ENCODE measurements at places on chromosomes 2 and 18.

GRCh38 chr2:39227628-39228412, 15.9 kb downstream of the CDKL4 start:
- peak; percentile 42 for DNase-seq

GRCh38 chr2:67760995-67761394, 301.8 kb downstream of the C1D start:
- no peak for DNase-seq

GRCh38 chr2:176494949-176495353, 225.7 kb downstream of the MTX2 start:
- DNase-seq: no peak

GRCh38 chr18:39007031-39007902, 1441.7 kb upstream of the CELF4 start:
- DNase-seq: no peak

DNA sequence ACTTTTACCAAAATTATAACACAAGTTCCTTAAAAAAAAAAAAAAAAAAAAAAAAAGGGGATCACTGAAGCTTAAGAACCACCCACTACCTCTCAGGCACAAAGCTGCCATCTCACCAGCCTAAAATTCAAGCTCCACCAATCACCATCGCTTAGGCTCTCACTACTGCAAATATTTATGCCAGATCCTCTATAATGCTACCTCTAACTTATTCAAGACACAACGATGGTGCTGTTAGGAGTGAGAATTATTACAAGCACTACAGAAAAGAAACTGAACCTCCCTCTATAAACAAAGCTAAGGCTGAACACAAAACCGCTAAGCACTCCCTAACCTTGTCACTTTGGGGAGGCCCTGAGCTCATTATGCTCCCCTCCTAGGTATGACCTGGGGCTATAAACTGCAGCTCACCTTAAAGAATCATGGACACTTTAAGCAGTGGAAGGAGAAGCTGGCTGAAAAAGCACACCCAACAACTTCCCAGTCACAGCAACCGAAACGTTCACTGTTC, 3.6 kb downstream of the FZD5 start:
- DNase-seq: no peak

- DNase-seq: no peak
These were observed 25.7 kb upstream of the B3GNT7 start for GRCh38 chr2:231369580-231370428.

DNA sequence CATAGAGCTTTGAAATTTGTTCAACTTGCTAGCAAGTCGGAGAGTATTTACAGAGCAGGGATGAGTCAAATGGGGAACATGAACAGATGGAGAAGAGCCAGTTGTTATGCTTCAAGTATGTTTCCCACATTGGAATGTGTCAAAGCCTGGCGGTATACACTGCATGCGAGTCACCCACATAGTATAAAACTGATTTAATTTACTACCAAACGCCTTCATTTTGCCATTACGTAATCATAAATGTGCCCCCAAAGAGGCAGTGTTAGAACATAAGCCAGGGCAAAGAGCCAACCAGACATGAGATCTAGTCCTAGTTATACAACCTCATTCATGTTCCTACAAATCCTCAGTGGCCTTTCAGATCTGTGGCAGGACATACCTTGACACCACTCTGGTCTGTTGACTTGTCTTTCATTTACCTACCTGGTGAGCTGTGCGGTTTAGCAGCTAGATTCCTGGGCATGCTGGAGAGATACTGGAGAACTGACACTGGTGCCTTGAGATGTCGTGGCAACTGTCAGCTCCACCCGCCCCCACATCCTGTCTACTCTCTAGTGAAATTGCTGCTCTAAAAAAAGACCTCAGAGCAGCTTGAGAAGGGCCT, 21.7 kb upstream of the NRP2 start:
- no peak for DNase-seq

DNA sequence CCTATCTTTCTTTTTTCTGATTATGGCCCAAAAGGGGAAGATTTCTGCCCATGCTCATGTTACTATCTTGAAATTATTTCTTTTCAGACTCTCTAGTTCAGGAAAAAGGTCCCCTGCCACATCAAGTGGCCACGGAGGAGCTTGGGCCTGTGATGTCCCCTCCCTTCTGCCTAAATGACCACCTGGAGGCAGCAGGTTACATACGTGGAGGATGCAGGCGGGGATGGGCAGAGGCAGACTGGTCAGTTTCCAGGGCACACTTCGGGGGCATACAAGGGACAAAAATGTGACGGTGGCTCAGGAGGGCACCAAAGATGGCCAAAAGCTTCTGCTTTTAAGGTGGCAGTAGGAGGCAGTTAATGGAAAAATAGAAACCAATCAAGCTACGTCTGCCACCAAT, 30.7 kb upstream of the STEAP3 start:
- DNase-seq: no peak

GRCh38 chr18:331221-331821, 63.5 kb upstream of the THOC1 start:
- DNase-seq: no peak

- no peak for DNase-seq
These were observed 214.7 kb downstream of the RAD51AP2 start for GRCh38 chr2:17303521-17303920.

DNA sequence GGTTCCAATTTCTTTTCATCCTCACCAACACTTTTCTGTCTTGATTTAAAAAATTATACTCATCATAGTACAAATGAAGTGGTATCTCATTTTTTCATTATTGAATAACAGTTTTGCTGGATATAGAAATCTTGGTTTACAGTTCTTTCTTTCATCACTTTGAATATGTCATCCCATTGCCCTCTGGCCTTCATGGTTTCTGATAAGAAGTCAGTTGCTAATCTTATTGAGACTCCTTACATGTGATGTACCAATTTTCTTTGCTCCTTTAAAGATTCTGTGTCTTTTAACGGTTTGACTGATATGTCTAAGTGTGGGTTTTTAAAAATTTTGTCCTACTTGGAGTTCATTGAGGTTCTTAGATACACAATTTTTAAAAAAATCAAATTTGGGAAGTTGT, 35.0 kb downstream of the SLC3A1 start:
- DNase-seq: no peak

DNA sequence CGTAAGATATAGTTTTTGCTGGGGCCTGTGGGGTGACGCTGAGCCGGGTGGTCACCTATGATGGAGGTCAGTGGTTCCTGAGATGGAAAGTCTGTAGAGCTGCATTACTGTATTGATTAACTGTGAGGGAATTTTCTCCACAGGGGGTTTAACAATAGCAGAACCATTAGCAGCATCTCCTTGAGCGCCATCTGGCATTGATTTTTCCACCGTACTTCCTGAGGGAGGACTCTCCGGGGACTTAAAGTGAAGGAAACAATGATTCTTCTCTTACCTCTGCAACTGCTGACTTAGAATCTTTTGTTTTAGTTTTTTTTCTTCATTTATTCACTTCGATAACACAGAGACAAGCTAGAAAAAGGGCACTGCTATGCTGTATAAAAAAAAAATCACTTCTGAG, 22.6 kb upstream of the RNF125 start:
- no peak for DNase-seq

DNA sequence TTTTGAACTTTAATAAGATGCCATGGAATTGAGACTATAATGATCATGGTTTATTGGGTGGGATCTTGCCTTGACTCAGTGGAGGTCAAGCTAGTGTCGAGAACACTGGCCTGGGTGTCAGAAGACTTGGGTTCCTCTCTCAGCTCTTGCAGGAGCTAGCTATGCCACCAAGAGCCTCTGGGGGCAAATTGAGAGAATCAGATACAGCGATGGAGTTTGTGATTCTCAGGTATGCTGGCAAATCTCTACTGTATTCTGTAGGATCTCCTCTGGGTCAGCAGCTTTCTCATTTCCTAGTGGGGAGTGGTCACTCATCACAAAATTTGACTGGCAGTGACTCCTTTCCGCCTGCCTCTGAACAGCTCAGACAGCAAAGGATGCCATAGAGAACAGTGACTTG, 477.0 kb downstream of the RNF144A start:
- no peak for DNase-seq

DNA sequence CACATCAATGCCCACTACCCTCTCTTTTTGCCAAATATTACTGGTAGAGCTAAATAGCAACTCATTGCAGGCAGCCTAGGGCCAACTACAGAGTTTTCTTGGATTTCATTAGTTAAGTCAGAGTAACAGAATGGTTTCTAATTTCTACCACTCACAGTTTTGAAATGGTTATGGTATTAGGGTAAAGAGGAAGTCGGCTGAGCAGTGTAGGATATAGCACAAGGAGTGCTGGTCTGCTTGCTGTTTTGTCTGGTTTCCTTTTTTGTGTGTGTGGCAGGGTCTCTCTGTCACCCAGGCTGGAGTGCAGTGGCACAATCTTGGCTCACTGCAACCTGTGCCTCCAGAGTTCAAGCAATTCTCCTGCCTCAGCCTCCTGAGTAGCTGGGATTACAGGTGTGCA, 289.2 kb upstream of the CCDC68 start:
- no peak for DNase-seq

- no peak for DNase-seq
These were observed 5.6 kb downstream of the ADRA2B start for GRCh38 chr2:96110621-96111256.

DNA sequence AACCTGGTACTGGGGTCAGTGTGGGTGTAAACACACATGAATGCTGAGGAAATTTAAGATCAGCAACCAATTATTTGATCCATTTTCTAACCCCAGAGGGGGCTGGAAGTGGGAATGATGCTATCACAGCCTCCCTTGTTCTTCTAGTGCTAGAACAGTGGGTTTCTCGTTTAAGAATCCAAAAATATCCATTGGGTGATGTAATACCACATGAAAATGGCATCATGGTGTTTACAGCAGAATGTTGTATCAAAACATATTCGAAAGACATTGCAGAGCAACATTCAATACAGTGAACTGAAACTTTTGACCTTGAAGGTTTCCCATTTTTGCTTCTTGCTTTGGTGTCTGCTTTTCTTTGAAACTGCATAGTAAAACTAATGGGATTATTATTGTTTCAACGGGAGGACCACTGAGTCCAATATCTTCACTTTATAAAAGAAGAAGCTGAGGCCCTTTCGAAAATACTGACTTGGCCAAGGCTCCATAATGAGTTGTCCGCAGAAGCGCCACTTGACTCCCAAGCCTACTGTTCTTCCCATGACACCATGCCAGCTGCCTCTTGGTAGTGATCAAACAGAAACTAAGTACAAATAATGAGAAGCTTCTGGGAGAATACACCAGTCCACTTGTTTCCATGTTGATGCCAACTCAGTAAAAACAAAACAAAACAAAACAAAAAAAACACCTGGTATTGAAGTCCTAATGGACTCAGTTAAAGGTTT, 106.1 kb downstream of the COLEC12 start:
- DNase-seq: no peak

DNA sequence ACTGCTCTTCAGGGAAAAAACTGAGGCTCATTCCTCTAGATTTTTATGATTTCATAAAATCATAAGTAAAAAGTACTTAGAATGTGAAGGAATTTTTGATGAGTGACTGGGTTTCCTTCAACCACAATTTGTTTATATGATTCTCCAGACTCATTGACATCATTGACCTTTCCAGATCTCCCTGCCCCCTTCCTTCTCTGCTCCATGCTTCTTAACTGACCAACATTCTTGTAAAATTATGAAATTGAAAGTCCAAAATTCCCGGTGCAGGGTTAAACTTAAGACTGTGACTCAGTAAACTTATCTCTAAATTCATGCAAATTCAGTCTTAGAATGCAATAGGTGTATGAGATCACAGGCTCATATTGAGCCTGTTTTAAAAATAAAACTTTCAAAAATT, 648.9 kb downstream of the TDRD15 start:
- no peak for DNase-seq

DNA sequence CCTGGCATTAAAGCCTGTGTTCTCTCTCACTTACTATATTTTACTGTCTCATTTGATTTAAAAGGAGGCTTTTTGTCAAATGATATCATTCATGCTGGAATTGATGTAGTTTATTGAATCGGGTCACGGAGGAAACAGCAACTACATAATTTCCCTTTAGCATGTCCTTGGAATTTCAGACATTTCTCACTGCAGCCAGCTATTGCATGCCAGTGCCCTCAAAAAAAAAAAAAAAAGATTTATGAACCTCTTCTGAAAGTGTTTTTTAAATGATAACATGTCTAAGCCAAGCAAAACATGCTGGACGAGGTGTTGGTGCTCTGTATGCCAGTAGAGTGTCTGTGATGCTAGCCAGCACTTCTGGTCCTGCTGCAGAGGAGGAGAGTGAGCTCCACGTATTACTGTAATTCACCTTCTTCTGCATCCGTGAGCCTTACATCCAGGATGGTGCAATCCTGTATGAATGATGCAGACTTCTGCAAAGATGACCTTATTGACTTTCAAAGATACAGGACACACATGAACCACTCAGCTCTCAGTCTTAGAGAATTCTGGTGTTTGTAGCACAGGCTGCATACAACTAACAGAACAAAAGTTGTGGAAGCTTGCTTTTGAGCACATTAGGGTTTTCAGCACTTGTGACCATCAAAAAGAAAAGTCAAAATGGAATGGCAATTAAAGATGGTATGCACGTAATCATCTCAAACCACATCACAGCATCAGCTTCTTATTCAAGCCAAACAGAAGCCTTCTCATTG, 31.1 kb downstream of the UGP2 start:
- no peak for DNase-seq

- peak; percentile 87 for DNase-seq
These were observed 19.3 kb upstream of the HPCAL1 start for GRCh38 chr2:10283106-10284062.

GRCh38 chr2:157271590-157272203, 14.2 kb downstream of the GALNT5 start:
- DNase-seq: no peak

DNA sequence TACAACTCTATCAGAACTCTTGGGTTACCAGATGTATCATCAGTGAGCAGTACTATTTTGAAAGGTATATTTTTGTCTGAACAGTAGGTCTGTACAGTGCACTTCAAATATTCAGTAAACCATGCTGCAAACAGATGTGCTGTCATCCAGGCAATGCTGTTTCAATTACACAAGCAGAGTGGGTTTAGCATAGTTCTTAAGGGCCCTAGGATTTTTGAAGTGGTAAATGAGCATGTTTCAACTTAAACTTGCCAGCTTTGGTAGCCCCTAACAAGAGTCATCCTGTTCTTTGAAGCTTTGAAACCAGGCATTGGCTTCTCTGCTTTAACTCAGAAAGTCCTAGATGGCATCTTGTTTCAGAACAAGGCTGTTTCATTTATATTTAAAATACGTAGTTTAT, 1519.9 kb downstream of the SUCLG1 start:
- no peak for DNase-seq

DNA sequence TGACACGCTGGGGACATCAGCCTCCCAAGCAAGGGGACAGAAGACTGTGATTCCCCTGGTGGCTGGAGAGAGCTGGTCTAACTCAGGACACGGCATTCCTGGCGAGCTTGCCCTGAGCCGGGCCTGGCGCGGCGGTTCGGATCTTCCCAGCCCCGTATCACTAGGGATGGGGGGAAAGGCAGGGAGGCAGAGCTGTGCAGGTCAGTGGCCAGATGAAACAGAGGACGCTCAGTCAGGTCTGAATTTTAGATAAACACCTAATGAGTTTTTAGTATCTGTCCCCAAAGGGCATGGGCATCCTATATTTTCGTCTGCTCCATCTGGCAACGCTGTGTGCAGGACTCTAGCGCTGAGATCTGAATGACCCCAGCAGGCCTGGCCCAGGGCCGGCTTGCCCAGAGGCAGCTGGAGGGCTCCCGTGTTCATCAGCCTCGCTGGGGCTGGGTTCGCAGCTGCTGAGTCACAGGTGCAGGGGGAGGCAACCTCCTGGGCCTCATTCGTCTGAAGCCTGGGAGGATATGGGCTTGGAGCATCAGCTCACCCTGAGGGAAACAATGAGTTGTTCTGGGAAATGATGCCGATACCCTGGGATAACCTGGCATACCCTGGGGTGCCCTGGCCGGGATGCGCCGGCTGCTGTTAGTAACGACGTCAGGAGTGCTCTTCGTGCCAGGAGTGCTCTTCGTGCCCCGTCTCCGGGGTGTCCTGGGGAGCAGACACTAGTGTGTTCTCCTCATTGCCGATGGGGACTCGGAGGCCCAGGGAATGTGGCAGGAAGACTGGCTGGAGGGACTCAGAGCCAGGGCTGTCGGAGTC, 48.1 kb upstream of the HPCAL1 start:
- DNase-seq: peak; percentile 97
